ENCODE measurements at places on chromosomes 4 and X.

DNA sequence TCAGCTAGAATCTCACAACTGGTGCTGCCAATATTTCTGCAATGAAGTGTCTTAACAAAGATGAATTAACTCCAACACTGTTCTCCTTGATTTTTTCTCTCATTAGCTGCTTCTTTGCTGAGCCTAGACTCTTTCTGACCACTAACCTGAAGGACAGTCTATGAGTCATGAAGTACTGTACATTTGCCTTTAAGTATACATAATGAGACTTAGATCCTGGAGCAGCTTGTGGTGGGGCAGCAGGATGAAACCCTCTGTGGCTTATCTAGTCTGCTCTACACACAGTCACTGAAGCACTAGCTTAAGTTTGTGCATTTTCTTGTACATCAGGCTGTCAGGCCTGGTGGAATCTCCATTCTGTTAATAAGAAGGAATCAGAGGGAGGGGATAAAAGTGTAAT is 307.4 kb upstream of the SMIM31 start:
- no peak for DNase-seq

GRCh38 chrX:133175605-133176004 is 42.5 kb downstream of the TFDP3 start:
- DNase-seq: no peak

DNA sequence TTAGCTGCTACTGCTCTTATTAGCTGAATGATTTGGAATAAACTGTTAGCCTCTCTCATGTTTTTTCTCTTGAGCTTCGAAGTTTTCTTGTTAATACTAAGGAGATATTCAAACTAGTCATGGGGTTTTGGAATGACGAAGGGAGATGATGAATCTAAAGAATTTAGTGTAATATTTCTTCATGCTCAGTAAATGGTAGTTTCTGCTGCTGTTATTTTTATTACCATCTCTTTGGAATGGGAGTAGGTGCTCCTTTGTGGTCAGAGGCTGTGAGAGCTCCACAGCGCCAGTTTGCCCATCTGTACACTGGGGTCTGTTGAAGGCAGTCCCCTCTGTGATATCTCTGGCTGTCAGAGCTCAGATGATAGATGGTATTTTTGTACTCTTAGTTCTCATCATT is 33.7 kb downstream of the HTT start:
- no peak for DNase-seq

- DNase-seq: no peak
Observed at GRCh38 chrX:94053575-94053974, 379.6 kb downstream of the FAM133A start.

- no peak for DNase-seq
Observed at GRCh38 chr4:32858971-32859370, 2138.8 kb downstream of the PCDH7 start.

GRCh38 chr4:31088600-31089230 is 368.5 kb downstream of the PCDH7 start:
- no peak for DNase-seq

DNA sequence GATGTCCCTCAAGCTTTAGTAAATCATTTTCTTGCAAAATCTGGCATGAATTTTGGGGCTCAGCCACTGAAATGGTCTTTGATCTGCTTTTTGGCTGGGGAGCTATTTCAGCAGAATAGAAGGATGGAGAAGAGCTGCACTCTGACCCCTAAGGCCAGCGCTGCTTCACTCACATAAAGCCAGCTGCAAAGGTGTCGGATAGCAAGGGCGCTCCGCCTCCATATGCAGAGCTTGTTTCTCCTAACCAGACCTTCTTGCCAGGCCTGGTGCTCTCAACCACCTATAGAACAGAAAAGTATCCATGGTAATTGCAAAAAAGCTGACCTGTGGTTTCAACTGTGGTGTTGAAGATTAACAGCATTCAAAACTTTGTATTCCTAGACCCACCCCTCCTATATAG is 24.1 kb upstream of the COQ2 start:
- no peak for DNase-seq

- no peak for DNase-seq
Observed at GRCh38 chrX:46500054-46500453, 45.2 kb downstream of the ZNF674 start.

- DNase-seq: no peak
Observed at GRCh38 chr4:101938836-101939235, 148.3 kb downstream of the BANK1 start.

GRCh38 chr4:118911238-118911703 is 22.6 kb downstream of the SYNPO2 start:
- no peak for DNase-seq

DNA sequence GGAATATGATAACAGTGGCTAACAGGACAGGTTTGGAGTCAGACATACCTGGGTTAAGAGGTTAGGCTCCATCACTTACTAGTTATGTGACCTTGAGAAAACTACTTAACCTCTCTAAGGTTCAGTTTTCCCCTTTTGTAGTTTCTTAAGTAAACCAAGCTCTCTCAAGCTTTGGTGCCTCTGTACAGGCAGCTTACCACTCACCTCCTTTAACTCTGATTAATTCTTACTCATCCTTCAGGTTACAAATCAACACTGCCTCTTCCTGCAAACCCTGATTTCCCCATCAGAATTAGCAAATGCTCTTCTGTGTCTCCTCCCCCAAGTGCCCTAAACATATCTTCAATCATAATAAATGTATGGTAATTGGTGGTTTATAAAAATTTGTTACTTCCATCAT is 3.5 kb upstream of the SERTM2 start:
- DNase-seq: no peak

- no peak for DNase-seq
Observed at GRCh38 chrX:15750611-15751154, 12.6 kb downstream of the CA5B start.

DNA sequence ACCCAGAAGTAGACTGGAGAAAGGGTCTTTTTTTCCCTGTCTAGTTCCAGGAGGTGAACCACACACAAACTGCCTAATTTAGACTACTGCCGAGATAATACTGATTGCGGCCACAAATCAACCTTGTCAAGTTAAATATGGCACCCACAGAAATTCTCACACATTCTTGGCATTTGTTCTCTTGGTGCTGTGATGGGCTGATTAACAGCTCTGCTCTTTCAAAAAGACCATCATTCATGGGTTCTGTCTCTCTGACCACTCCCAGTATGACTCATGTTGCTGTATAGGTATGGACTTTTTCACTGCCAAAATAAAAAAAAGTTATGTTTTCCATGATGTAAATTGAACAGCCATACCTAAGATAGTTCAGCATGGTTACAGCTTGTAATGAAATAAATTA is 1003.5 kb upstream of the LCORL start:
- DNase-seq: no peak

DNA sequence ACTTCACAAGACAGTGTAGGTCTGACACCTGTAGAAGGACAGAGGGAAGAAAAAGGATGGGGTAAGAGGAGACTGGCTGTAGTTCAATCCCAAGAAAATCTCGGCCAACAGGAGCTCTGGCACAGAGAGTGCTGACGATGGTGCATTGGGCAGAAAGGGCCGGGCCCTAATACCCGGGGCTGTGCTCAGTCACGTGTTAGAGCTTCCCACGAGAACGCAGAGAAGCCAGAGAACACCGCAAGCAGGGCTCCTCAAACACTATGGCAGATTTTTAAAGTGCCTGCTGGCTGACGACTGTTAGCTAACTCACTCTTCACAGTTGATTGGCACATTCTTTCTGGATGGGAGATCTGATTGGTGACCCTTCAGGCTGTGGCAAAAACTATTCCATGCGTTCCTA is 35.5 kb downstream of the EREG start:
- no peak for DNase-seq

- no peak for DNase-seq
Observed at GRCh38 chrX:43836435-43837184, 45.6 kb downstream of the MAOB start.

GRCh38 chrX:68669871-68670270 is 22.4 kb downstream of the STARD8 start:
- DNase-seq: no peak

DNA sequence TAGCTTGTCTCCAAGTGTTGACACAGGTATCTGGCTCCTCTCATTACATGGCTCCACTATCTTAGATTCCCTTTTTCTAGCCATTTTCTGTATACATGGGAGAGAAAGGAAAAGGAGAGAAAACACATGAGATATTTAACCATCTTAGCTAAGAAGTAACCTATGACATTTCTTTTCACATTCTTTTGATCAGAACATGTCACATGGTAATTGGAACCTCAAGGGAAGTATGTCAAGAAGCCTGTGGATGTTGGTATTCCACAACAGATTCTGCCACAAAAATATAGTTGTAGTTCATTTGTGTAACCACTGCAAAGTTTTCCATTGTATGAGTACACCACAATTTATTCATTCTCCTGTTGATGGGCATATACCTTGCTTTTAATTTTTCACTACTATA is 18.7 kb upstream of the GABRB1 start:
- DNase-seq: no peak

DNA sequence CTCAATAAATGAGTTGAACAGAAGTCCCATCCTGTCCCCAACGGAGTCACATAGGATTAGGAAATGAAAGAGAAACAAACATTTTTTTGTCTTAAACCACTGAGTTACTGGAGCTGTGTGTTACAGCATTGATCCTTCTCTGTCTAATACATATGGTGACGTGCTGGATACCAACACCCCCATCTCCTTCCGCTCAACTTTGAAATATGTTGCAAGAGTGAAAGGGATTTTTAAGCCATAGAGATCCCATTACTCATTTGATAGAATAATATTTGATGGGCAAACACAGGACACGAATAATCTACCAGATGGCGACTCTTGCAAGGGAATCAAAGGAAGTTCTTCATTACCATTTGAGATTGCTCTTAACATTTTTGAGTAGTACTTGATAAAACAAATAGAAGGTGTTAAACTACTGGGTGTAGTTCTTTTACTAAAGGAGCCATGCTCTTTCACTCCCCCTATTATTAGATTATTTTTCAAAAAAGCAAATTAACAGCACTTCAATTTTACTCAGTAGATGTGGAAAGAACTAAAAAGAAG is 140.5 kb downstream of the PACRGL start:
- no peak for DNase-seq

DNA sequence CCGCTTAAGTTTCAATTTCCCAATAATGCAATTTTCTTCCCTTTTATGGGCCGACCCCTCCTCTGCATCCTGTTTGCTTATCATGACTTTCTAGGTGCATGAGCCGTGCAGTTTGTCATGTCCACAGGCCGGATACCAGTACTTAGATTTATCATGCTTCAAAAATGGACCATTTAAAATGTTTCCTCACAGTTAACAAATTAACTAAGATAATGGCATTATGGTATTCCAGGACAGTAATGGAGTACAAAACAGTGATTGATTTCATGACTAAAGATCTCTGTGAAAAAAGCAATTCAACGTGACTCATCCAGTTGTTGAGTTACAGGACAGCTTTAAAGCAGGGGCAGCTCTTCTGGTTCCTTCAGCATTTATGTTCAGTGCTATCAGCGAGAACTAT is 23.0 kb downstream of the SNX25 start:
- no peak for DNase-seq

GRCh38 chr4:10346023-10346422 is 111.2 kb downstream of the ZNF518B start:
- DNase-seq: no peak

GRCh38 chrX:87063642-87064041 is 454.0 kb upstream of the KLHL4 start:
- no peak for DNase-seq

DNA sequence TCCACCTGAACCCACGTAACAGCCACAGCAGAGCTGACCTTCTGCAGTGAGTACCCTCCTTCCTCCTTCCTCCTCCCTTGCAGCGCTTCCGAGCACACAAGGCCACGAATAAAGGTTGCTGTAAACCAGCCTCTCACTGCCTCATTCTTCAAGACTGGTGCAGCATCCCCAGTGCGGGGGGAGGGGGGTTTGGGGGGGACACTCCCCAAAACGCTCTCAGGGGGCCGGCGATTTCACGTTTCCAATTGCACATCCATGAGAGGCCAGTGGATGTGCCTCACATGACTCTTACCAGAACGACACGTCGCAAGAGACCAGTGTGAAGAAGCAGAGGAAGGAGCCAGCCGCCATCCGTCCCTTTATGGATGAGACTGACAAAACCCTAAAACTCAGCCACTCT is 5.2 kb downstream of the DHRSX start:
- no peak for DNase-seq

GRCh38 chrX:130848763-130849162 is 54.2 kb downstream of the ENOX2 start:
- no peak for DNase-seq

DNA sequence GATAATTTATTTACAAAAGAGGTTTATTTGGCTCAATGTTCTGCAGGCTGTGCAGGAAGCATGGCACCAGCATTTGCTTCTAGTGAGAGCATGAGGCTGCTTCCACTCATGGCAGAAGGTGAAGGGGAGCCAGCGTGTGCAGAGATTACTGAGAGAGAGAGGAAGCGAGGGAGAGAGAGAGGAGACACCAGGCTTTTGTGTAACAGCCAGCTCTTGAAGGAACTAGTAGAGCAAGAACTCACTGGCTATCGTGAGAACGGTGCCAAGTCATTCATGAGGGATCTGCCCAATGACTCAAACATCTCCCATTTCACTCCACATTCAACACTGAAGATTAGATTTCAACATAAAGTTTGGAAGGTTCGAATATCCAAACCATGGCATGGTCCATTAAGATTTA is 12.7 kb downstream of the GUCY1A1 start:
- DNase-seq: no peak

DNA sequence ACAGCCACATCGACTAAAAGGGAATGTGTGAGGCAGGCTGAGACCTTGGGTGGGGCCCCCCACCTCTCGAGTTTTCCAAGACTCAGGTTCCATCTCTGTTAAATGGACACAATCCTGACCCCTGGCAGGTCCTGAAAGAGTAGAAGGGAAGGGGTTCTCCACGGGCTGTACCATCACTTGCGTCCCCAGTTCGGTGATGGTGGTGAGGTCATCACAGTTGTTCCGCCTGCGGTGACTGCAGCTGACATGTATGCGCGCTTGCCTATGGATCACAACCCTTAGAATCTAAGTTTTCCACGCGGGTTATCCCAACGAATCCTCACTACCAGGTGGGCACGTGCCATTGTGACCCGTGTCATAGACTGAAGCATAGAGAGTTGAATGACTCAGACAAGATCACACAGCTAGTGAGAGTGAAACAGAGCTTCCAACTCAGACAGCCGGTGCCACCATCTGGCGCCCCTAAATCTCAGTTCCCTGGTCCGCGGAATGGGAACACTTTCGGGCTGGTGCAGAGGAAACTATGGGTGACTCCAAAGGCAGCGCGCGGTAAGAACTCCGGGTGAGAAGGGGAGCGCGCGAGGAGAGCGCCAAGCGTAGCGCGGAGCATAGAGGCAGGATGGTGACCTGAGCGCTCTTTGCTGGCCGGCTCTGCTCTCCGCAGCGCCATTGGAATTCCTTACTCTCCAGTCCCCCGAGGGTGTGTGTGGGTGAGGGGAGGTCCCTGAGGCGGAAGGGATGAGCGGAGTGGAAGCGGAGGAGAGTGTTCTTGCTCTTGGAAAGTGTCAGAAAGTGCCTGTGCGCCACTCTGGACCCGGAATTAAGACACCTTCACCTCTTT is 10.5 kb downstream of the MSX1 start:
- DNase-seq: no peak

- peak; percentile 2 for DNase-seq
Observed at GRCh38 chrX:23637187-23637586, 30.1 kb upstream of the PRDX4 start.

Measured in activated CD4-positive, alpha-beta T cell treated with anti-CD3 and anti-CD28 coated beads for 48 hours (primary cell).